ENCODE measurements at places on chromosomes 1 and 21.
A peak's percentile ranks its signal among the peaks of the same experiment; 100 is the strongest.

GRCh38 chr1:3349161-3349967 lies 105.1 kb upstream of the ARHGEF16 start:
- no peak for DNase-seq

DNA sequence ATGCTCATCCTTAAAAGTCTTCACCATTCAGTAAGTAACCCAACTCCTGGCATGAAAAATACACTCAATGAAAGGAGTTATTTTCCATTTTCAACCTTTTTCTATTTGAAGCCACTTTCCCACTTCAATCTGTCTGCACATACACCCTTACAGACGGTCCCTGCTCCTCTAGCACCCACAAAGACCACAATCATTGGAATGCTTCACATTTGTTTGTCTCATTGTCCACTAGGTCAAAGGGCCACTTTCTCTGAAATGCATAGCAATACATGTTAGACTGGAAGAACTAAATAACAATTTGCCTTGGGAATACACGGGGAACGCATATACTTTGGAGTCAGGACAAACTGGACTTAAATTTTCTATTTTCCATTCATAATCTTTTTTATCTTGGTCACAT lies 487.1 kb upstream of the C1orf87 start:
- no peak for DNase-seq

GRCh38 chr1:103371234-103371633 lies 154.3 kb upstream of the RNPC3 start:
- no peak for DNase-seq

GRCh38 chr1:22880174-22880601 lies 92.5 kb downstream of the LACTBL1 start:
- DNase-seq, result peak; percentile 36

- DNase-seq, result no peak
Observed at GRCh38 chr1:150259758-150260669, 2.4 kb downstream of the CA14 start.

GRCh38 chr1:118047006-118047649 lies 117.6 kb downstream of the WDR3 start:
- DNase-seq, result no peak

- DNase-seq, result no peak
Observed at GRCh38 chr1:208167261-208167869, 76.8 kb downstream of the PLXNA2 start.

DNA sequence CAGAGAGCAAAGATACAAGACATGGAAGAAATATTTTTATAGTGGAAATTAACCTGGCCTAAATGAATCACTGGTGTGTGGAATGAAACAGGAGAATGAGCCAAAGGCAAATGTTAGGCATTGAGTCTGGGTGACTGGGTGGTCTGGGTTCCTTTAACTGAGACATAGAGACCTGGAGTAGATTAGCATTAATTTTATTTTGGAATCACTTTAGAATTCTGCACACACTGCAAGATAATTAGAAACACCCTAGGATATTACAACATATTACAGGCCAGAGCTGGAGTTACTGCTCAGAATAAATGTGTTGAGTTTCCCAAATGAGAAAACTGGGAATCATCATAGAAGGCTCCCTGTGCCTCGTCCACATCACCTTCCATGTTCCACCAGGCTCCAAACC lies 85.5 kb downstream of the PLPPR5 start:
- no peak for DNase-seq

DNA sequence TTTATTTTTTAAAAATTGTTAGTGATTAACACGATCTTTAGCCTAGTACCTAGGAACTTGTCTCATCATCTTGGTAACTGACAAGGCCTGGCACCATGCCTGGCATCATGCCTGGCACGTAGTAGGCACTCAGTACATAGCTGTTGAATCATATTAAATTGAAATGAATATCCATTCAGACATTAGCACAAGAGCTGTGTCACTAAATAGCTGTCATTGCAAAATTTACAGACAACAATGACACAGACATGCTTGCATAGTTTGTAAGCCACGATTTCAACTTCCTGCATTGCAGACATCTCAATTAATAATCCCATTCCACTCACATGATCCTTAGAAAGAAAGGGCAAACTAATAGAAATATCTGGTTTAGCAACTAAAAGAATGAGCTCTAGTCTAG lies 15.4 kb upstream of the PHACTR4 start:
- no peak for DNase-seq

- no peak for DNase-seq
Observed at GRCh38 chr1:226728448-226728847, 10.6 kb downstream of the ITPKB start.

- no peak for DNase-seq
Observed at GRCh38 chr1:177703888-177704446, 265.9 kb downstream of the SEC16B start.

DNA sequence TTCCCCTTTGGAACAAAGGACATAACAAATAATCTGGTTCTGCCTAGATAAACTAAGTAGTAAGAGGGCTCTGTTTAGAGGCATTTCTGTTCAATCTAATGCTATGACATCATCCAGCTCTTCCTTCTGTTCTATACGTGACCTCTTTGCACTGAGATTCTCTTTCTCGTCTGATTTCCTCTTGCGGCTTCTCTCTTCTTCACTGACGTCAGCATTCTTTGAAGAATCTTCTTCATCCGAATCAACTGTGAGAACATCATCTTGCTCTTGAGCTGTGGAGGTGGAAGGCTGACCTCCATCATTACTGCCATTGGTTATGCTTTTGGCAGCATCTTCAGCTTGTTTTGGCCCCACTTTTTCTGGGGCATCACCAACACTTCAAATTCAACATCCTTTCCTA lies 130.4 kb downstream of the HS2ST1 start:
- no peak for DNase-seq

DNA sequence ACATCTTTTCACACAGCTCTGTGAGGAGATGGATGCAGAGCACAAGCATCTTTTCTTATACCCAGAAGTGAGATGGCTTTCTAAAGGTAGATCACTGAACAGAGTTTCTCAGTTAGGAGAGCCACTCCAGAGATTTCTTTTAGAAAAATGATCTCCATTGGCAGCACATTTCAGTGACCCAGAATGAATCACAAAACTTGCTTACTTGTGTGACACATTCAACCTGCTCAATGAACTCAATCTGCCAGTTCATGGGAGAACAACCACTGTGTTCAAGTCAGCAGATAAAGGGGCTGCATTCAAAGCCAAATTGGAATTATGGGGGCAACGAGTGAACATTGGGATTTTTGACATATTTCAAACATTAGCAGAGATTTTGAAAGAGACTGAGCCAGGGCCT lies 78.3 kb downstream of the UCHL5 start:
- no peak for DNase-seq

DNA sequence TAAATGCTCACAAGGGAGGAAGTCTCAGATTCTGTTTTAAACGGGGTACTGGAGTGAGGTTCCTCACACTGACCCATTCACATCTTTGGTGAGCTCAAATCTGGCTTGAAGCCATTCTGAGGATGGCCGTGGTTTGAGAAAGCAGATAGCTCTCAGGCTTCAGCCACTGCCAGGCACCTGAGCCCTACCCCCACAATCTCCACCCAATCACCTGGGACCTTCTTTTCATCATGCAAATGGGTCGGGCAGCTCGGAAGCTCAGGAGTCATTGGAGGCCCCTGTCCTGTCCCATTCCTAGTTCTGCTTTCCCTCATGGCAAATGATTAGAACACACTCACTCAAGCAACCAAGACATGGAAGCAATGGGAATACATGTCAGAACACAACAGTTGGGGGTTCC lies 141.4 kb upstream of the ETS2 start:
- DNase-seq, result no peak

GRCh38 chr1:204115116-204115515 lies 36.7 kb downstream of the ETNK2 start:
- no peak for DNase-seq

- DNase-seq, result no peak
Observed at GRCh38 chr1:51157395-51157794, 55.4 kb downstream of the C1orf185 start.
